ENCODE measurements at places on chromosomes 1 and 21. TPM values are rescaled to one million over a fixed set of nuclear protein-coding genes. Genes with fewer than 3 reads are reported as not detected.

Gene DDR2
- 0.35 TPM for total RNA-seq

Gene VANGL2
- 1.0 TPM for total RNA-seq

Gene CYP4X1
- total RNA-seq = not detected

Gene SLC1A7
- not detected for total RNA-seq

Gene PRPF38B
- 15.4 TPM for total RNA-seq

Gene ITLN2
- not detected for total RNA-seq

Gene SLC22A15
- total RNA-seq = 0.72 TPM

Gene TTLL10
- not detected for total RNA-seq

Gene HSPA6
- total RNA-seq = 3.1 TPM

Gene TCHHL1
- total RNA-seq = not detected

Gene CSMD2
- not detected for total RNA-seq

Gene OR2T35
- total RNA-seq = not detected
